ENCODE measurements at places on chromosomes 16 and 17.

- DNase-seq, result peak; percentile 8
These were observed 537 bp downstream of the GOSR1 start for GRCh38 chr17:30477774-30478115.

- DNase-seq, result peak; percentile 9
These were observed 390.3 kb downstream of the SLC39A11 start for GRCh38 chr17:72702136-72702735.

GRCh38 chr17:33131620-33132019 is 140.0 kb downstream of the SPACA3 start:
- DNase-seq, result no peak

GRCh38 chr17:28227316-28228108 is 91.5 kb upstream of the TMEM97 start:
- DNase-seq, result no peak

- DNase-seq, result no peak
These were observed 6.0 kb downstream of the COG1 start for GRCh38 chr17:73198930-73199260.

GRCh38 chr17:2412561-2413021 is 11.7 kb upstream of the MNT start:
- peak; percentile 94 for DNase-seq

DNA sequence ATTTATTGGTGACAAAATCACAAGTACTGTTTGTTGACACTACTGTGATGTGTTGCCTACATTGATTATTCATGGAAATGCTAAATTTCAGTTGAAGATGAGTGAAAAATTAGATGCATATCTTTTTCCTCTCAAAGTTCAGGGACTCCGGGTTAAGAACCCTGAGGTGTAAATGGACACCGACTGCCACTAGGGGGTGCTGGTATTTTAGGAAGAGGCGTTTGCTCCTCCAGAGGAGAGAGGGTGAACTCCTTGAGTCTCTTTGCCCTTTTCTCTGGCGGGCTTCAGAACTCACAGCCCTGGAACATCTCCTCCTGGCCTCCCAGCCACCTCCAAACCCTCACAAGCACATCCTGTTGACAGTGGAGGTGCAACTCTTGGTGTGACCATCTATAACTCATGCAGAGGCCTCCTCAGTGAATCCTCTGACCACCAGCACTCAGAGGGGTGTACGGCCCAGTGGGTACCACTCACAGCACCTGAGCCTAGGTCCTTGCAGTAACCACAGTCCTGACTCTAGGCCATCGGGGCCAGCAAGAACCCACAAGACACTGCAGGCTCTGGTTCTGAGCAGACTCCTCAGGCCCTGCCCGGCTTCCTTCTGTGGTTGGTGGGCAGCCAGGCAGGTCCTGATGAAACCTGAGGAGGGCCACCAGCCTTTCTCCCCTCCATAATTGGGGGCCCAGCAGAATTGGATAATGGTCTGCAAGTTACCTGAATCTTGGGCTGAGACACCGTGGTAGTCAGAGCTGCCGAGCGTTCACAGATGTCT is 26.2 kb upstream of the PIK3R5 start:
- peak; percentile 47 for DNase-seq

- no peak for DNase-seq
These were observed 23.2 kb upstream of the CCL22 start for GRCh38 chr16:57335366-57335765.

GRCh38 chr16:14958323-14958600 is 16.6 kb upstream of the PDXDC1 start:
- no peak for DNase-seq

DNA sequence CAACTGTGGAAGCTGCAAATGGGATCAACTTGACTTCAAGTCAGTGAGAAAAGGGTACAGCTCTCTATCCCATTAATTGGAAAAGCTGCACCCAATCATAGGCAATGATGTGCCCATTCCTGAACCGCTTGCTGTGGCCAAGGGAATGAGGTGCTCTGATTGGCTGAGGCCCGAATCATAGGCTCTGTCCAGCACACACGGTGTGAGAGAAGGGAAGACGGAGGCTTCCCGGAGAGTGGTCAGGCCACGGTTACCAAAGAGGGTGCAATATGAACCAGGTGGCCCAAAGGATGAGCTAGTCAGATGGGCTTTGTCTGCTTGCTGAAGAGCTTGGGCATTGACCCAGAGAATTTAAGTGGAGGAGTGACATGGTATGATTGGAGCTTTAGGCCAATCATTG is 353.3 kb downstream of the CPPED1 start:
- DNase-seq, result no peak

DNA sequence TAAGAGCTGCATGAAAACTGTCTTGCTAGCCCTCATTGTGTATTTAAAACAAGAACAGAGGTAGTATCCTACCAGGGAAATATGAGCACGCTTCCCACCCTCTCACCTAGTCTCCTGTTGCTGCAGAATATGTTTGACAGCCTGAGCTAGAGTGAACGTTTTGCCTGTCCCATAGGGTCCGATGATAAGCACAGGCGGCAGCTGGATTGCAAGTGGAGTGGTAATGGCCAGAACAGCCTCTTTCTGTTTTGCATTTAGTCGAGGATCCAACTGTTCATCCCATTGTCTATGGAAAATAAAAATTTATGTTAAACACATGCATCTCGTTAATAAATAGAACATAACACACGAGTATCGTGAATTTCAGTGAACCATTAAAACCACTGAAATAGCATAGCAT is 84.2 kb downstream of the HELZ start:
- DNase-seq, result no peak

DNA sequence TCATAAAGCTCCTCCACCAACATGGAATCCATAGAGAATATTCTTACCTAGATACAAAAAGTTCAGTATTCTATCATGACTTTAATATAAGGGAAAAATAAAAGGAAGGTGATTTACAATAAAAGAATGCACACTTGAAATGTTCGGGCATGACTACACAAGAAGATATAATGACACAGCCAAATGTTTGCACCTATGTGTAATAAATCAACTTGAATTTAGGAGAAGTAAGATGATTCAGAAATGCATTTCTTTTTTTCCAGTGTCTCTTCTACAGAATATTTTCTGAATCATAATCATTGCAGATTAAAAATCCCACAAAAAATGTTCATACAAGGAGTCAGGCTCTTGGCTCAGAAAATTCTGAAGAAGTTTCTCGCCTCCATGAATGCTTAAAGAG is 404.0 kb upstream of the HSBP1 start:
- DNase-seq, result no peak

GRCh38 chr17:82468692-82469091 is 10.2 kb downstream of the NARF start:
- no peak for DNase-seq

DNA sequence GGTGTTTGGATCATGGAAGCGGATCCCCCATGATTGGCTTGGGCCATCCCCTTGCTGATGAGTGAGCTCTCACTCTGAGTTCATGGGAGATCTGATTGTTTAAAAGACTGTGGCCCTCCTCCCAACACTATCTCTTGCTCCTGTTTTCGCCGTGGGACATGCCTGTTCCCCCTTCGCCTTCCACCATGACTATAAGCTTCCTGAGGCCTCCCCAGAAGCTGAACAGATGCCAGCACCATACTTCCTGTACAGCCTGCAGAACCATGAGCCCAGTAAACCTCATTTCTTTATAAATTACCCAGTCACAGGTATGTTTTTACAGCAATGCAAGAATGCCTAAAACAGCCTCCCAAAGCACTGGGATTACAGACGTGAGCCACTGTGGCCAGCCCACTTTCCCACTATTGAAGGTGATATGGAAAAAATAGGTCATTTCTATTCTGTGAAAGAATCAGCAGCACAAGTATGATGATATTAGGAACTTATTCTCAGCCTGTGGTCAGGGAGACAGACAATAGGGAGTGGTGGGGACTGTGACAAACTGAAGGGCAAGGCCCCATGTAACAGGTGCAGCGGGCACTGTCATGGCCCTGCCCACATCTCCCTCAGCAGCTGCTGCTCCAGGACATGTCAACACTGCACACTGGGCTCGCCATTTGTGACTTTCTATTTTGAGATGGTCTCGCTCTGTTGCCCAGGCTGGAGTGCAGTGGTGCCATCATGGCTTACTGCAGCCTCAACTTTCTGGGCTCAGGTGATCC is 33.7 kb upstream of the LITAF start:
- DNase-seq, result no peak

GRCh38 chr16:17839272-17839671 is 368.5 kb upstream of the XYLT1 start:
- no peak for DNase-seq

GRCh38 chr16:4190086-4190485 is 51.8 kb downstream of the SRL start:
- DNase-seq, result no peak

- peak; percentile 33 for DNase-seq
These were observed at the start of gene KRTAP2-4 for GRCh38 chr17:41065829-41066624. KRTAP2-4 (minus strand) TSS chr17:41065879; CDS start chr17:41065845, 34 bp downstream.

DNA sequence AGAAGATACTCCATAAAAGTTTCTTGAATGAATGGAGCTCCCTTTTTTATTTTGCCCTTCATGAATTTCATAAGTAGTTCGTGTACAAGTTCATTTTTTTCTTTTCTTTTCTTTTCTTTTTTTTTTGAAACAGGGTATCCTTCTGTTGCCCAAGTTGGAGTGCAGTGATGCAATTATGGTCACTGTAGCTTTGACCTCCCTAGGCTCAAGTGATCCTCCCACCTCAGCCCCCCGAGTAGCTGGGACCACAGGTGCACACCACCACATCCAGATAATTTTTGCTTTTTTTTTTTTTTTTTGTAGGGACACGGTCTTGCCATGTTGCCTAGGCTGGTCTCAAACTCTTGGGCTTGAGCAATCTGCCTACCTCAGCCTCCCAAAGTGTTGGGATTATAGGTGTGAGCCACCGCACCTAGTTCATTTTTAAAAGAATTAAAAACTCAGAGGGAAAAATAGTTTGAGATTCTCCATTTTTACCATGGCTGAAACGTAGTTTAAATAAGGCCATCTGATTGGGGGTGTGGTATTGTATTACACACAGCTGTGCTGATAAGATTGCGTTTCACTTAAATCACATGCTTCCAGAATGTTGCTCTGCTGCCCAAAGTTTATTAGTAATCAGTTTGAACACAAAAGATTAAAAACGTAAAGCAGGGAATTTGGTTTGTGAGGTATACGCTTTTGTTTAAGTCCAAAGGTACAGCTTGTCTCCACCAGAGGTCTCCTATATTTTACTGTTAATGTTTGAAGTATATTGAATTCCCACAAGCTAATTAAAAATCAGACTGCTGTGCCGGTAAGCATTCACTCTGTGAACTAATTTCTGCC is 154.1 kb downstream of the SOCS1 start:
- no peak for DNase-seq

- DNase-seq, result no peak
These were observed 85.0 kb downstream of the C17orf58 start for GRCh38 chr17:67911059-67911782.

GRCh38 chr16:72902206-72902605 is 145.7 kb downstream of the ZFHX3 start:
- no peak for DNase-seq

DNA sequence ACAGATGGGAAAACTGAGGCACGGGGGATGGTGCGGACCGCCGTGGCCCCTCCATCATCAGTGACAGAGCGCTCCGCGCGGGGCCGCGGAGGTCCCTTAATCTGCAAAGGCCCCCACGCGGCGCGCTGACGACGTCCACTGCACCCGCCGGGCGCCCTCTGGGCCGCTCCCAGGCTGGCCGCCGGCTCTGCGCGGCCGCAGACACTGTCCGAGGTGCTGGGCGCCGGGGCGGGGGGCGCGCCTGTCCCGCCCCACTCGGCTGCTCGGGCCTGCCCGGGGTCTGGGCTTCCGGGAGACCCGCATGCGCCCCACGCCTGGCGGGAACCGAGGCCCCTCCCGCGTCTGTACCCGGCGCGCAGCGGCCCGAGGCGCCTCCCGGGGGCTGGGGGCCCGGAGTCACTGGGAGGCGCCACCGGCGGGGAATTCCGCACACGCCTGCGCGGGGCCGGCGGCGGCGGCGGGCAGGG is 550 bp upstream of the RNF213 start:
- DNase-seq, result peak; percentile 78

GRCh38 chr17:75285123-75285522 is 4.1 kb downstream of the SLC25A19 start:
- no peak for DNase-seq

All from fibroblast of gingiva (primary cell).